ENCODE measurements at places on chromosomes 7 and 10.
A peak's percentile ranks its signal among the peaks of the same experiment; 100 is the strongest.

GRCh38 chr7:9242636-9243035 lies 809.2 kb downstream of the NXPH1 start:
- DNase-seq: no peak

GRCh38 chr7:116560021-116560970 lies 35.5 kb downstream of the CAV1 start:
- no peak for DNase-seq

GRCh38 chr10:50991456-50992355 lies 82.6 kb upstream of the PRKG1 start:
- peak; percentile 38 for DNase-seq

DNA sequence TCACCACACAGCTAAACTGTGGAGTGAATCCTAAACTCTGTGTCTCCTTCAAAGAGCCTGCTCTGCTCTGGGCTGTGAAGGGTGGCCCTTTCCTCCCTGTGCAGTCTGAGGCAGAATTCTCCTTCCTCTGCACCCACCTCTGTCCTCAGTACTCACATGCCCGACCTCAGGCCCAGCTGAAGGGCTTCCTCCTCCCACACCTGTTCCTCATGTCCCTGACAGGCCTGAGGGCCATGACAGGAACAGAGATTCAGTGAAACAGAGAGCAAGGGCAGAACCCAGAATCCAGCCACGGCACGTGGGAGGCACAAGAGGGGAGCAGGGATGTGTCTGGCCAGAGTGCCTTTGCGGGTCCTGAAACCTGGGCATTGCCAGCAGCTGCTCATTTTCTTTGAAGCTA lies 13.9 kb downstream of the CREB3L2 start:
- no peak for DNase-seq

GRCh38 chr7:21064698-21065648 lies 278.3 kb upstream of the SP8 start:
- DNase-seq: peak; percentile 15
